ENCODE measurements at places on chromosomes 3 and 15. TPM values are rescaled to one million over a fixed set of nuclear protein-coding genes. Genes with fewer than 3 reads are reported as not detected.

DNA sequence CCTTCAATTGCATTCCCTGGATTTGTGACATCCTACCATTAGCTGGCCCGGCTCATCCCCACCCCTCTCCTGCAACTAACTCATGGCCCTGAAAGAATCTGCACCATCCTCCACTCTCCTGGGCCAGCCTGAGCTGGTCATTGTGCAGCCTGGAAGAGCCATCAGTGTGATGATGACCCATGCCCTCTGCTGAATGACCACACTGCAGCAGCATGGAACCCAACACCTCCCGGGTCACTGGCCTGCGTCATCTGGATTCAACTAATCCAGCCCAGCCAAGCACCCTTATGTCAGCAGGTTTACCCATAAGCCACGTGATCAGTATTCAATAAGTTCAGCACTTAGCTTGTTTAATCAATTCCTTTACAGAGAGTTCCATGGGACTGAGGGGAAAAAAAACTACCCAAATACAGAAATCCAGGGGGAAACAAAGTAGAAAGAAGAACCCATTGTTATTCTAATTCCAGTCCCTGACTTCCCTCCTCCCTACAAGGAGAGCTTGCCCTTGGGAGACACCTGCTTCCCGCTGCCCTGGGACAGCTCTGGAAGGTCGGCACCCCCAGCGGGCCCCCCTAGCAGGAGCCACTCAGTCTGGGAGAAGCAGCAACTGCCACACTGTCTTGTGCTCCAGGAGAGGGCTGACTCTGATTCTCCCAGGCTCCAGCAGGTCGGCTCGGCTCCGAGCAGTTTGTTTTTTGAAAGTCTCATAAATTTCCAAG is 309.1 kb upstream of the TLE3 start:
- DNase-seq: no peak

GRCh38 chr3:14791343-14791945 is 27.3 kb upstream of the FGD5 start:
- DNase-seq: no peak

DNA sequence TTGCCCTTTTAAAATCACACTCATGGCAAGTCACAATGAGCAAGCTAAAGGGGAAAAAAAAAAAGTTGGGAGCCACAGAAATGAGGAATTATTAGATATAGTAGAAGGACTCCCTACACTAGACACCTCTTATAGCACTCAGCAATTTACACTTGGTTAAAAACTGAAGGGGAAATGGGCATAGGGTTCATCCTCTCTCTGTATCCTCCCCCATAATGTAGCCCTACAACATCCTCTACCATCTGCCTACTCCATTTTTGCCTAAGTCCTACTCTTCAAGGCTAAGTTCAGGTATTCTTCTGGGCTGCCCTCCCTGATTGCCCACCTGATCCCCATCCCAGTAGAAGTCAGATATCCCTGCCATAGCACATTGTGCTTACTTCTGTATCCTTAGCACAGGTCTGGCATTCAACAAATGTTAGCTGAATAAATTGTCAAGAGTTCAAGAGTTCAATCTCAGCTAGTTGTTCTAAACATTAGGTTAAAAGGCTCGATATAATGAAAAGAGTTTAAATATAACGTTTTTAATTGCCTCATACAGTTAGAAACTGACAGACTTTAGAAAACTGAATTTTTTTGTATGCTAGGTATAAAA is 14.5 kb downstream of the SETD2 start:
- no peak for DNase-seq

GRCh38 chr15:88185584-88185983 is 71.0 kb downstream of the NTRK3 start:
- DNase-seq: no peak

- peak; percentile 88 for DNase-seq
Measured at GRCh38 chr3:8443829-8444791, 57.5 kb upstream of the LMCD1 start.

DNA sequence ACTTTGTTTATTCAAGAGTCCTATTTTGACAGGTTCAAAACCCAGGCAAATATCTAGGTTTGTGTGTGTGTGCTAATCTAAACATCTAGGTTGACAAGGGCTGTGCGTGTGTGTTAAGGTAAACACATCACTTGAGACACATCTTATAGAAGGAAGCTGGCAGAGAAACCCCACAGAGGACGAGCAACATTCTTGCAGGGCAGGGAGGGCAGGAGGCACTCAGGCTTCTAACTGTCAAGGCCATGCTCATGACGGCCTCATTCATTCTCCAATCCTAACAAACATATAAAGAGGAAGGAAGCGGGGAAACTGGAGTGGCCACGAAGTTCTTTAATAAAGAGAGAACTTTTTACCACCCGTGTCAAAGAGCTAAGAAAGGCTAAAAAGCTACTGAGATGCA is 43.4 kb downstream of the SLCO2A1 start:
- DNase-seq: no peak

- no peak for DNase-seq
Measured at GRCh38 chr3:64262574-64263114, 37.4 kb upstream of the PRICKLE2 start.

DNA sequence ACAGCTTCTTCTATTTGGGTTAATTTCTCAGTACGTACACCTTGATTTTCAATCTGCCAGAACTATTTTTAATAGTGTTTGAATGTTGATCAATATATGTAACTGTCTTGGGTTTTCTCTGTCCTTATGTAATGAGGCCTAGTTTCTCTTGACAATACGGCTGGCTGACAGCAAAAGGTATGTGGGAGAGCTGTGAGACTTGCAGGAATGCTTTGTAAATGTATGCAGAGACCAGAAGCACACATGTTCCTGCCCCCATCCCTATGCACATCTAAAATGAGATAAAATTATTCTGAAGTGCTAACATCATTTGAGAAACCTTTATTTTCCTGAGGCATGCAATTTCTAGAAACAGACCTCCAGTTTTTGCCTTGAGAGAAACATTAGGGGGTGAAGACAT is 593.8 kb upstream of the GBE1 start:
- no peak for DNase-seq

DNA sequence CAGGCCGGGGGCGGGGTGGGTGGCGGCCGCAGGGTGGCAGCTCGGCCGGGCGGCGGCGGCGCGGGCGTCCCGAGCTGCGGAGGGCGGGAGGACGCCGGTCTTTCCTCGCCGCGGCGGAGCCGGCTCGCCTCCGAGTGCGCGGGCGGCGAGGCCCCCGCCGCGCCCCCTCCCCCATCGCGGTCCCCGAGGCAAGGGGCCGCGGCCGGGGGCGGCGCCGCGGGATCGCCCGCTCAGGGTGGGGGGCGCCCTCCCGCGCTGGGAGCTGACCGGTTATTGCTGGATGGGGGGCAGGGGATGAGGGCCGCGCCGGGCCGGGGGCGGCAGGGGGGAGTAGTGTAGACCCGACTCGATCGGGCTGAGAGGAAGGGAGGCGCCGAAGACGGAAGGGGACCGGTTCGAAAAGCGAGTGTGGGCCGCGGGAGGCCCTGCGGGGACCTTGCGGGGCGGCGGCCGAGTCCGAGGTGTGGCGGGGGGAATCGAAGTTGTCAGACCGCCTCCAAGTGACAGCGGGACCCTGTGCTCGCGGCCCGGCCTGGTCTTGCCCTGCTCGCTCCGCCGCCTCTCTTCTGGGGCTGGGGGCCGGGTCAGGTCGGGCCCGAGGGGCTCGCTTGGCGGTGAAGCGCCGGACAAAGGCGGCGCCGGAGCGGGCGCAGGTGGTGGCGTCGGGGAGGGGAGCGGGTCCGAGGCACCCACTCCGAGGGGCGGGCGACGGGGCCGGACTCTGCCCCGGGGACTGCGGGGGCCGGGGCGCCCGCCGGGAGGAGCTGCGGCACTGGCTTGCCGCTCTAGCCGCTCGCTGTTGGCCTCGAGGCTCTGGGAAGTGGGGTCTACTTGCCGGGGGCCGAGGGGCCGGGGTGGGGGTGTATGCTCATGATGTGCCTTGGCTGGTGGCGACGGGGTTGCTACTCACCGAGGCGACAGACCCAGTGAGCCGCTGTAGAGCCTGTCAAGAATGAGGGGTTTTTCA is 1.1 kb downstream of the BAHD1 start:
- DNase-seq: no peak

- no peak for DNase-seq
Measured at GRCh38 chr15:89880727-89881126, 13.1 kb downstream of the AP3S2 start.

GRCh38 chr15:79702621-79703020 is 194.2 kb downstream of the MTHFS start:
- no peak for DNase-seq

- DNase-seq: no peak
Measured at GRCh38 chr15:57503051-57503702, 88.5 kb upstream of the MYZAP start.

DNA sequence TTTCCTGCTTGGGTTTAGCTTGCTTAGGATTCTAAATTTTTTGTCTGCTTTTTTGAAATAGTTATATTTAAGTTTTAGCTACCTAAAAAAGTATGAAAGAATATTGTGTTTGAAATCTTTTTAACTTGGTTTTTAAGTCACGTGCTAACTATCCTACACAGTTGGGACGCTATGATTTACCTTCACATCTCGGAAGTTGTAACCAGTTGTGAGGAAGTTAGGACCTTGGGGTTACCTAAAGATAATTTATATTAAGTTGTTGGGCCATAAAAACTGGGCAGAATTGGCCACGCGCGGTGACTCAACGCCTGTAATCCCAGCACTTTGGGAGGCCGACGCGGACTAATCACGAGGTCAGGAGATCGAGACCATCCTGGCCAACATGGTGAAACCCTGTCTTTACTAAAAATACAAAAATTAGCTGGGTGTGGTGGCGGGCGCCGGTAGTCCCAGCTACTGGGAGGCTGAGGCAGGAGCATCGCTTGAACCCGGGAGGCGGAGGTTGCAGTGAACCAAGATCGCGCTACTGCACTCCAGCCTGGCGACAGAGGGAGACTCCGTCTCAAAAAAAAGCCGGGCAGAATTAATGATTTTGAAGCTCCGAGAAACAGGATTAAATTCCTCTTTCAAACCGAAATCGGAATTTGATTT is 1.0 kb downstream of the ZFAND6 start:
- DNase-seq: peak; percentile 12

- DNase-seq: no peak
Measured at GRCh38 chr3:54046641-54047214, 75.6 kb upstream of the CACNA2D3 start.

DNA sequence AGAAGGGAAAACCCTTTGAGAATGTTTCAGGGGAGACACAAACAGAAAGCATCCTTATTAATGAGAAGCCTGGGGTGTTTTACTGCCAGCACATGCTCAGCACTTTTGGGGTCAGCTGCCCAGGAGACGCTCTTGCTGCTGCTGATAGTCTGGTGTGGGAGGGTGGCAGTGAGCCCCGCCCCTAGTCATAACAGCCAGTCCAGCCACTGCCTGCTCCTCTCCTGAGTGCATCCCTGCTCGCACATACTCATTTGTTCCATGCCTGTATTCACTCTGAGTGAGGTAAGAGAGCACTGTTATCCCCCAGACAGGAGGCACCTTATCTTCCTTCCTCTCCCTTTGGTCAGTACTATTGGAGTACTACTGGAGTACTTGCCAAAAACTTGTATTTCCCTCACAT is 101.3 kb downstream of the ETFA start:
- no peak for DNase-seq

GRCh38 chr3:159260049-159260662 is 458.3 kb downstream of the MFSD1 start:
- DNase-seq: no peak

GRCh38 chr15:77012868-77013267 is 17.9 kb downstream of the PSTPIP1 start:
- no peak for DNase-seq

GRCh38 chr3:102390171-102390864 is 44.5 kb upstream of the ZPLD1 start:
- DNase-seq: no peak

DNA sequence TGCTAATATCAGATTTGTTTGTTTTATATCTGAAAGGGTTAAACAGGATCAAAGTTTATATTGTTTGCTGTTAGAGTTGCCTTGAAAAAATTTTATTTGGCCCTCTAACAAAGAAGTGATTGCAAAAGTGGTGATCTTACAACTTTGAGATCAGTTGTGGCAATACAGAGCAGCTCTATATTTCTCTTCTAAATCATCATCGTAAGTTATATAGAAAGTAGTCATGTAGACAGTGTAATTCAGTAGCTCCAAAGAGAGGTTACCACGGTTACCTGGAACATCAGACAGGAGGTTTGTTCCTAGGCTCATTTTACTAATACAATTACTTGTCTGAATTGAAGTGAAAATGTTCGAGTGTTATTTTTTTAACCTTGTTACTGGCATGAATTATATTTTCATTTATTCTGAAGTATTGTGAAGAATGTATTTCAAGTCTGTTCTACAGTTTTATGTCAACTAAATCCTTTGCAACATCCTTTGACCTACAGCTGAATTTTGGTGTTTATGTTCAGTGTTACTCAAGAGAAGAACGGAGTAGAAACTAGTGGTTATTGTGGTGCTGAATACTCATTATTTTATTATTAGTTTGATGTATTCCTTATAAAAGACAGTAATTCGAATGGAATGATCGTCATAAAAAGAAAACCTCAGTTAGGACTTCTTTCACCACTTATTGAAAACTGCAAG is 214.2 kb downstream of the NAALADL2 start:
- no peak for DNase-seq

GRCh38 chr3:86772699-86773098 is 218.2 kb downstream of the VGLL3 start:
- DNase-seq: no peak

GRCh38 chr3:28139967-28140634 is 101.3 kb upstream of the CMC1 start:
- no peak for DNase-seq

DNA sequence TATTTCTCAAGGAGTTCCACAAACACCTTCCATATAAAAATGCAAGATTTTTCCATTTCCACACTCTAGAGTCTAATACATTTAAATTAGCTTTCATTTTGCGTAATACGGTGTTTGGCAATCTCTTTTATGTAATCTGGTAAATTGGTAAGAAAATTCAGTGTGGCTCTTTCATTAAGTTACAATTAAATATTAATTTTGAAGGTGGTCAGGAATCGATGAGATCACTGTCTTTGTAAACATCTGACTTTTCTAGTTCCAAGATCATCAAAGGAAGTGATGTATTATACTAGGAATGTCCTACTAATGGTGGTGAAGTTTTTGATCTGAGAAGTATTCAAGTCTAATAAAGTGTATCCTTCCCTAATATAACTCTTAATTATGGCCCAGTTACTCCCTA is 1.1 kb upstream of the UTS2B start:
- no peak for DNase-seq

- no peak for DNase-seq
Measured at GRCh38 chr3:74273091-74273490, 341.4 kb downstream of the CNTN3 start.

Gene CCDC39
- not detected for total RNA-seq

Gene EPHA3
- 10.2 TPM for total RNA-seq

Gene ARPP19
- total RNA-seq: 102 TPM

Gene ACSBG1
- not detected for total RNA-seq

Gene KLHL6
- 6.6 TPM for total RNA-seq

Gene TNNC1
- 1.5 TPM for total RNA-seq

Gene GPR149
- not detected for total RNA-seq

Gene ANKRD34C
- not detected for total RNA-seq

Gene EPHA6
- total RNA-seq: 3.2 TPM

Gene TBC1D5
- 103 TPM for total RNA-seq

Gene DNAH12
- total RNA-seq: 0.14 TPM

Gene ITPKA
- 4.4 TPM for total RNA-seq

Gene SAMD7
- total RNA-seq: not detected

Gene RPL29
- total RNA-seq: 642 TPM
